ENCODE measurements at places on chromosomes 6 and 20.

DNA sequence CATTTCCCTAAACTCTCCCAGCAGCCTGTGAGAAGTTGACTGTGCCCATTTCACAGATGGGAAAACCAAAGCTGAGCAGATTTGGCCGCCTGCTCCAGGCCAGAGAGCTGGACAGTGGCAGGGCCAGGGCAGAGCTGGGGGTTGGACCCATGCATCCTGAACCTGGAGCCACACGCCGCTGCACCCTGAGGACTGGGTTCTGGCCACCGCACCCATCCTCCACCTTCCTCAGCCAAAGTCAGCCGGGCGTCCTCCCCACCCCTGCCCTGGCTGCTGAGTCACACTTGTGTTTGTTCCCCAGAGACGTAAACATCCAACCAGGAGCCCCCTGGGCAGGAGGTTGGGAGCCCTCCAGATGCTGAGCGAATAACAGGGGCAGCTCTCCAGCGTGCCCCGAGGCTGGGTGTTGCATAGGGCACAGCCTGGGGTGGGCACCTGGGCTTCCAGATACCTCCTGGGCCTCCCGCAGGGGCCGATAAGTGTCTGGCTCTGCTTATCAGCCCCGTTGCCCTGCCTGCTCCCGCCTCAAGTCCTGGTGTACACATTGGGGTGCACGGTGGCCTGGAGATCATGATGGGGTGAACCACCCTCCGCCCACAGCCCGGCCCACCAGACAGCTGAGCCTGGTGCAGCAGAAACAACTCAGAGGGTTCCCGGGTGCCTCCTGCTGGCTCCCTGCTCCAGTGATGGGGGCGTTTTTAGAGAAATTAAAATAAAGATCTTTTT, 23.8 kb downstream of the RBM38 start:
- peaks cover 14% of the 10 kb centered on the region for H3K27me3 ChIP-seq
- H3K36me3 ChIP-seq = no peaks in the 10 kb centered on the region
- H3K4me3 ChIP-seq = no peak overlapping the region

DNA sequence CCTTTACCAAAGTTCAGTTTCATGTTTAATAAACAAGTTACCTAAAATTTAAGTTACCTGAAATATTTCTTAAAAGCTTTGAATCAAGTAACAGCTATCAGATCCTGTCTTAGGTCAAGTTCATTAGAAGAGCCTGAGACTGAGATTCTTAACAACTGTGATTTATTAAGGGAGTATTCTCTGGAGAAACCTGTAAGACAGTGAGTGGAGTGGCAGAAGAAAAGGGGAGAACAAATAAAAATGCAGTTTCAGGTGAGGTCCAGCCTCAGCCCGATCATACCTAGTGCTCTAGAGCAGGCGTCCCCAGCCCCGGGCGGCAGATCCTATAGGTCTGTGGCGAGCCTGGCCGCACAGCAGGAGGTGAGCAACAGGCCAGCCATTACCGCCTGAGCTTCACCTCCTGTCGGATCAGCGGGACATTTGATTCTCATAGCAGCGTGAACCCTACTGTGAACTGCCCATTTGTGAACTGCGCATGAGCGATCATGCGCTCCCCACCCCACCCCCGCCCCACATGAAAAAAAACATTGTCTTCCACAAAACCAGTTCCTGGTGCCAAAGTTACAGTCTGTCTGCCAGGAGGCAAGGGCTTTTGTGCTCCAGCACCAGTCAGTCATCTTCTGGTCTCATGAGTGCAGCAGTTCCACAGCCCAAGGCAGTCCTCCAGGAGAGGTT, 59.2 kb upstream of the ADGRB3 start:
- H3K27ac ChIP-seq = no peak overlapping the region
- no peaks in the 10 kb centered on the region for H3K4me1 ChIP-seq
- no peaks in the 10 kb centered on the region for H3K27me3 ChIP-seq
- H3K36me3 ChIP-seq = no peaks in the 10 kb centered on the region

DNA sequence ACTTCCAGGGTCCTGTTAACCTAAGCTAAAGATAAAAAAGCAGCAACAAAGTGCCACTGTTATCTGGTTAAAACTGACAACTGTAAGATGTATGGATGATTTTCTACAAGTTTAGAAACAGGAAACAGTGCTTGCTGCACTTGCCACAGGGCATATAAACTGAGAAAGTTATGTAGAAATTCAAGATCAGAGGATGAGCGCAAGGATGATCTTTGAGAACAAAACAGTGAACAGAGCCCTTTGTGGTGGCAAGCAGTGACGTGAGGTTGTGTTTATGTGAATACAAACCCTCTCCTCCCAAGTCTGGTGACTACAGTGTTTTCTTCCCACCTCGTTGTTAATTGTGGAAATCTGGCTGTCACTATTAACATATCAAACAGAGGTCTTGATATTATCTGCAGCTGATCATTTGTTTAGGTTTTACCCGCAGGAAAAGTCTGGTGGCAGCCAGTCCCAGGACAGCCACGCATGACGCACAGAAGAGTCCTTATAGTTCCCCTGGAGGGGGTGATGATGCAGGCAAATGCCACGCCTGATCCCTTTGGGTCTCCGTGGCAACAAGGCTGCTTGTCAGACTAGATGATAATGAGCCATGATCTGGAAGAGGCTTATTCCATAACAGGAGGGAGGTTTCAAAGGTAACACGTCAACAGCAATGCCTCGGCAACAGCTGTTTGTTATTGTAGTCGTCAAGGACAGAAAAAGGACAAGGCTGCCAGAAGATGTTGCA, 43.1 kb upstream of the TNFAIP3 start:
- H3K4me3 ChIP-seq = no peak overlapping the region
- DNase-seq = no peak

DNA sequence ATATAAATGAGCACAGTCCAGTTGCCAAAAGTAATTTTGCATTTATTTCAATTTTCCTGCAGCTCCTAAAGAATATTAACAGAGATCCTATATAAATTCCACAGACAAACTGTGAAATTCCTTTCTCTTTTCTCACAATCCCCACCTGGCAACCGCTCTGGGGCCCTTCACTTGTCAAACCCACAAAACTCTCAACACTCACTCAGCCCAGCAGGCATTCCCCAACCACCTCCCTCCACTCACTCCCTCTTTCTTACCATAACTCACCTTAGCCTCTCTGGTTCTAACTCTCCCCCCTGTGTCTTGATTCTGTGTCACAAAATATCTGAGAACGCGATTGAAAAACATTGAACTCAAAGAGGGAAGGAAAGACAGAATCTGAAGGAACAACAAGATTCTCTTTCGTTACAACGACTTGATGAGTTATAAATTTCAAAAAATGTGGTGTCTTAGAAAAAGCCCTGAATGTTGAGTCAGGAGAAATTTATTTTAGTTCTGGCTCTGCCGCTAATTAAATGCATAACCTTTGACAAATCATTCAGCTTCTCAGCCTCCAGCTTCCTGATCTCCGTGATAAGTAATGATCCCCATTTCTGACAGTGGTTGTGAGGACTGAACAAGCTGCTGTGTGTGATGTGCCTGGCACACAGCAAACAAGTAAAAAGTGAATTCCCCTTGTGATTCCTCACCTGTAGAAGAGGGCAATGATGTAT, 87.9 kb downstream of the UNC5CL start:
- H3K36me3 ChIP-seq = no peaks in the 10 kb centered on the region
- H3K4me1 ChIP-seq = peaks cover 26% of the 10 kb centered on the region
- H3K27ac ChIP-seq = peak overlapping the region; percentile 75

Measured in MCF 10A (cell line).